Endothelial cell of coronary artery (primary cell): ENCODE measurements at places on chromosomes 3 and 15. TPM values are rescaled to one million over a fixed set of nuclear protein-coding genes. Genes with fewer than 3 reads are reported as not detected.

Gene FBXO22
- 104 and 110 TPM in 2 replicates for total RNA-seq

Gene KLHL40
- not detected in 2 replicates for total RNA-seq

Gene SLC27A2
- total RNA-seq, result not detected in 2 replicates

Gene GJD2
- total RNA-seq, result not detected in 2 replicates
